ENCODE measurements at places on chromosomes 2 and 18.

DNA sequence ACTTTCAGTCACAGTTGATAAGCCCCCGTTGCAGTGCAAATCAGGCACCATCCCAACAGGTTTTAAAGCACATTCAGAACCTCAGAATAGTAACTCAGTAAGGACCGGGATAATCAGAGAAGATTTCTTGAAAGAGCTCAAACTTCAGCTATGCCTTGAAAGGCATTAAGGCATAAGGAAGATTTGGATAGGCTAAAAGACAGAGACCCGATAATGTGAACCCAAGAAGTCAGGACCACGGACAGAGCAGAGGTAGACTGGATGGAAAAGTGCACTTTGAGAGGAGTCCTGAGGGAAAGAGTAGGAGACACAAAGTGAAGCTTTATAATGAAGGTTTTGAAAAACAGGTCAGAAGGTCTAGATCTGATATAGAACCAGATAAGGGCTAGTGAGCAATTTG, 36.9 kb upstream of the KLF7 start:
- no peak for DNase-seq

DNA sequence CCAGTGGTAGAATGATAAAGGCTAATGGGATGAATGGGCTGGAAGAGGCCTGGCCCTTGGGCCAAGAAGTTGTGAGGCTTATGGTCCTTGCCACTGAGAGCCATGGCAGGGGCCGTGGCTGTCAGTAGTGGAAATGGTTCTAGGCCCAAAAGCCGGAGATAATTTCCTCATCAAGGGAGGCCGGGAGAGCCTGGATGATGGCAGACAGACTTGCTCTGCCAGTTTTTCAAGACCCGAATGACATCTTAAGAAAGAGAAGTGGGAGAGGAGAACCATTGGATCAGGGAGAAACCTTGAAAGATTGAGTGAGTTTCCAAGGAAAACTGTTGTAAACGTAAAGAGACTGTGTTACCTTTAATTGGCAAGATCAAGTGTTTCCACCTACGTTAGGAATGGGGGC, 46.3 kb upstream of the VPS54 start:
- no peak for DNase-seq

DNA sequence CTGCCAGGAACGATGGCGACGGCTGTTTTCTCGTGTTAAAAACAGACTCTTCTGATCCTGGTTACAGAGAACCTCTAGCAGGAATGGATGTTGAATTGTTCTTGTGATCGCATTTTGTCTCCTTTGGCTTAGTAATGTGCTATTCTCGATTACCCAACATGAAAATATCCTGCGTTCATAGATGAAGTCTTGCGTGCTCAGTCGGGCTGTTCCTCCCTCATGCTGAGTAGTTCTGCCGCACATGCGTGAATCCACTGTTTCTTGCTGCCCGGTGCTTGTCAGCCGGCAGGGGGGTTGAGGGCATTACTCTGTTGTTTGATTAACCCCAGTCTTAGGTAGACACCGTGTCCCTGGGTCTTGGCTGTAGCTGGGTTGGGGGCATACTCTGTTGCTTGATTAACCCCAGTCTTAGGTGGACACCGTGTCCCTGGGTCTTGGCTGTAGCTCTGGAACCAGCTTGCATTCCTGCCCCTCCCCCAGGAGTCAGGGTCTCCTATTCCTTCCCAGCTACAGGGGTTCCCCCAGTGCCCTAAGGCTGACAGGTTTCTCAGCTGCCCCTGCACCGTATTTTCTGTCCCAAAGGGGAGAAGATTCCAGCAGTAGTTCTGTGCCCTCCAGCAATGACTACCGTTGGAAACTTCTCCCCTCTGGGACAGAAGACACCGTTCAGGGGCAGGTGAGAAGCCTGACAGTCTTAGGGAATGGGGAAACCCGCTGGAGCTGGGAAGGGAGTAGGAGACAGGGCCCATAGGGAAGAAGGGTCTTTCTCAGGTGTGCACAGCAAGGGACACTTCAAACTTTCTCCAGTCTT, 22.1 kb upstream of the ASB1 start:
- no peak for DNase-seq

DNA sequence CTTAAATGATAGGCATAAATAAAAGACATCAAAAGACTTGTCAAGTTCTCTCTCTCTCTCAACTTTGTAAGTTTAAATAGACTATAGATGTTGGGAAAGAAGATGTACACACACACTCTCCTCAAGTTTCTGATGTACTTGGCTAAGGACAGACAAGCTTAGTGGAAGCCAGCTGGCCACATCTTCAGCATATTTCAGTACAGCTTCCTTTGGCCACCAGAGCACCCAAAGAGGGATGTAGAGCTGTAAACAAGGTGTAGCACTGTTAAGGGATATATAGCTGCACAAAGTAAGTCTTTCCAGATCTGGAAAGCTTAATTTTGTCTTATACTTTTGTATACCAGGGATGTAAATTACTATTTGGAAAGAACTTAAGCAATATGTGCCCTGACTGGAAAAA, 64.3 kb upstream of the MSTN start:
- no peak for DNase-seq

DNA sequence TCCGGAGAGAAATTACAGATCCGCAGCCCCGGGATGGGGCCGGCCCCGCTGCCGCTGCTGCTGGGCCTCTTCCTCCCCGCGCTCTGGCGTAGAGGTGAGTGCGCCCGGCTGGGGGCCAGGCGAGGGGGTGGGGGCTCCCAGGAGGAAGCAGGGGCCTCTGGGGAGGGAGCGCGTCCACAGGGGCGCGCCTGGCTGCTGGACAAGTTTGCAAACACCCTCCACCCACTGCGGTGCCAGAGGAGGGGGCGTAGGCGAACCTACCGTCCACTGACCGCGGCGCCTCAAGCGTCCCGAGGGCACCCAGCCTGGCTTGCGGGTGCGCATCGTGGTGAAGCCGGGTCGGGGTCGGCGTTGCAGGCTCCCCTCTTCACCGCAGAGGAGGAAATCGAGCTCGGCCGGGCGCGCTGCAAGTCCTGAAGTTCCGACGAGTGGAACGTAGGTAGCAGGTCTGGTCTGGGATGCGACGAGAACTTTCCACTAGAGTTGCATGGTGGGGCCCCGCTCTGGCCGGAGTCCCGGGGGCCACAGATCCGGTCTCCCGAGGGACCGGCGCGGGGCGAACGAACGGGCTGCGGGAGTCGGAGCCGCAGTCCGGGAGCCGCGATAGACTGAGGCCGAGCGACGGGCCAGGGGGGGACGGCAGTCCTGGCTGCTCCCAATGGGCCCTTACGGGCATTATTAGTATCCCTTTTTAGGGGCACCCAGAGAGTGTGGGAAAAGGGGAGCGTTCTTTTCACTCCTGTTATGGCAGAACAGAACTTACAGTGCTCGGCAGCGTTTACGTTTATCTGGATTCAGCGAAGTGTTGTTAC, 502 bp downstream of the MERTK start:
- DNase-seq, result peak; percentile 32

GRCh38 chr2:13103778-13104493, 387.2 kb downstream of the TRIB2 start:
- no peak for DNase-seq

DNA sequence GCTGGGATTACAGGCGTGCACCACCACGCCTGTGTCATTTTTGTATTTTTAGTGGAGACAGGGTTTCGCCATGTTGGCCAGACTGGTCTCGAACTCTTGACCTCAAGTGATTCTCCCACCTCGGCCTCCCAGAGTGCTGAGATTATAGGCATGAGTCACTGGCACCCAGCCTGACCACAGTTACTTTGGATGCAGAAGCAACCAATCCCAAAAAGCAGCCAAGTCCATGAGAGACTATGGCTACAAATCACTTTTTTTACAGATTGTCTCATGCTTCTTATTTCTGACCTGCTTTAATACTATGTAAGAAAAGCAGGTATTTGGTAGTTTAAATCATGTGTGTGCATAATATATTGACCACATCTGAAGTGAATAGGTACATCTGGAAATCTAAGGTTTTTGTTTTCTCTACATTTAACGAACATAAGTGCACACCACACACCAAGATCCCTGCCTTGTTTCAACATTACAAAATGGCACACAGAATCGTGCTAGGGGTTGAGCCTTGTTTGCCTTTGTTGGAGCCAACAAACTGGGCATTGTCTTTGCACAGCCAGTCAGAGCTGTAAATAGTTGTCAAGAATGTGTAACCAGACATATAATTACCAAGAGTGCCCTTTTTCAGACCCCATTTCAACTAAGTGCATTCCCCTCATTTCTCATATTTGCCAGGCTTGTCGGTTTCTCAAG, 18.3 kb upstream of the MAP4K4 start:
- DNase-seq, result no peak

DNA sequence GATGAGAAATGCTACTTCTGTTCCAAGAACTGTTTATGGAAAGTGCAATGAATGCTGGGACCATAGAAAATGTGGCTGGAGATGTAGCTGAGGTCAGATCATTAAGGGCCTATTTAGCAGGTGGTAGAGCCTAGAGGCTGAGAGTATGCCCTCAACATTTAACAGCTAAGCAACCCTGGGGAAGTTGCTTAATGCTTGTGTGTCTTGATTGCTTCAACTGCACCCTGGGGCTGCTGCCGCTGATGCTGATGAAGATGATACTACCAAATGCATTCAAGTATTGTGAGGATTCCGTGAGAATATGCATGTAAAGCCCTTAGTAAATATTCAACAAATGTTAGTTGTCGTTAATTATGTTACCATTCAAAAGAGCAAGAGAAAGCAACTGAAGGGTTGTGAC, 273.2 kb downstream of the BCL11A start:
- DNase-seq, result no peak

GRCh38 chr2:163574309-163574708, 161.5 kb downstream of the FIGN start:
- DNase-seq, result no peak

DNA sequence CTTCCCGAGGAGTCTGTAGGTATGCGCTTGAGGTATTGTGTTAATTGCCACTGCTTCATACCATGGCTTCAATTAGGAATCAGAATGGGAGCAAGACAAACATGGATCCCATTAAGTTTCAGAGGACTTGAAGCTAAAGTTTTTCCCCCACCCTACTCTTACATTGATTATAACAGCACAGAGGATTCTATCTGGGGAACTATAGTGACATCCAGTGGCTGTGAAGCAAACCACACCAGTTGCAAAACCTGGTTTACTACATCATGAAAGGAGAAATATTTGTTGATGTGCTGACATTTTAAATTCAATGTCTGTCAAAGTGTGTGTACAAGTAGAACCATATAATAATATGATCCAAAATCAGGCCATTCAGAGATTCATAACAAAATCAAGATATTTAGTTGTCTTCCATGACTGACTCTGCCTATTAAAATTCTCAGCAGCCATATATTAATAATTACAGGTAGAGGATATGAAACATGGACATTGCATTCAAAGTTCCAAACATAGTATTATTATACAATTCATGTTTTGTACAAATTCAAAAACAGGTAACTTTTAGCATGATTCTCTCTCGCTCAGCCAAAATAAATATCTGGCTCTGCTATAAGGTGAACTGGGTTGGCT, 82.9 kb downstream of the GRB14 start:
- peak; percentile 25 for DNase-seq

GRCh38 chr18:48446582-48447225, 37.5 kb upstream of the ZBTB7C start:
- peak; percentile 68 for DNase-seq

DNA sequence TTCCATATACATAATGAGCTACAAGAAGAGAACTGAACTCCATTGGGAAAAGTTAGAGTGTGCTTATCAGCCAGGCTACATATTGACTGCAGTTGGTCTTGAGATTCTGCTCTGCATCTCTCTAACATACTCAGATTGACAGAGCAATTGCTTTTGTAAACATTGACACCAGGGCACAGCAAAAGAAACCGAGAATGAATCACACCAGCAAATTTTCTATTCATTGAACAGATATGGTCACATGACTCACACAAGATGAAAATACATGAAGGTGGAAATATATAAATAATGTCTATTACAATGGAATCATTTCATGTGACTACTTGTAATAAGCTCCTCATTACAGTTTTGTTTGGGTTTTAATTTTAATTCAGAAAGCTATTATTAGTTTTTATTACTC, 691.9 kb upstream of the TMEFF2 start:
- DNase-seq, result peak; percentile 19

DNA sequence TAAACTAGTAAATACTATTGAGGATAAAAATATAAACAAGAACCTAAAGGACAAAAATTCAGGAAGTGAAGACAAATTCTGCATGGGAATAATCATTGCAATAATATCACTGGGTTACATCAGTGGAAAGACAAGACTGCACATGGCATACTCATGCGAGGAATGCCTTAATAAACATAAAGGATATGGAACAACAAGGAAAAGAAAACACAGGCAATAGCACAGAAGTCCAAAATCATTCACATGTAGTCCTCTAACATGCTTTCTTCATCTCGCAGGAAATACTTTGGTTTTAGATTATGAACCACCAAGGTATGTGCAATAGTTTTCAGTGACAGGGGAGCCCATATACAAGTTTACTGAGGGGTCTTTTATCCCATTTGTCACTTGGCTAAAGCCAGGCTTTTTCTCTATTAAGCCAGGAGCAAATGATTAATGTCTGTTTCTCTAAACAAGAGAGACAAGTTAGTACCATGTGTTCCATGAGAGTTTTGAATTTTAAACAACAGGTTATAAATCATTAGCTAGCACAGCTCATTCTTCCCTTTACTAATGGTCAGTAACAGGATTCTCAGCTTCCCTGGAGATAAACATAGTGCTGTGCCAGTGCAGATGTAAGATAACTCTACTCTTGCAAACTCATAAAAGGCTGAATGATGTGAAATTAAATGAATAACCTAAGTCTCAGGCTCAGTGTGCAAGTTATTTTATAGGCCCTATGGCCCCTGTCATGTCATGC, 353.6 kb upstream of the FSIP2 start:
- no peak for DNase-seq

- DNase-seq, result no peak
These were observed 89.2 kb downstream of the STPG4 start for GRCh38 chr2:47065771-47066380.

DNA sequence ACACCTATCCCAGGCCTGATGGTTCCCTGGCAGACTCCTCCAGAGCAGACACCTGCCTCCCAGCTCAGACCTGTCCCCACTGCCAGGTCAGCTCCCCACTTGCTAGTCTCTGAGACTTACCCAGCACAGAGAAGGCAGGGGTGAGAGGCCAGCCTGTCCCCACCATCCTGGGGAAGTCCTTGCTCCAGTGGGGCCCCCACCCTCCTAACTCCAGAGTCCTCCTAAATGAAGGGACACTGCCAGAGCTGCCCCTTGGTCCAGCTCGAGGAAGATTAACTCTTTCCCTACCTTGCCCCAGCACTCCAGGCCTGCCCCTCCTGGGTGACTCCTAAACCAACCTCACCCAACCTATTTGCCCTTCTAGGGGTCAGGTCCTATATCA, 30.4 kb upstream of the TNS1 start:
- no peak for DNase-seq

GRCh38 chr2:119476301-119477112, 44.9 kb downstream of the TMEM37 start:
- DNase-seq, result peak; percentile 72
